Activated CD8-positive, alpha-beta memory T cell treated with anti-CD3 and anti-CD28 coated beads for 1 hour (primary cell): ENCODE measurements at places on chromosomes 6 and 20.

- no peak for DNase-seq
These were observed 133.3 kb upstream of the AGPAT4 start for GRCh38 chr6:161407115-161407514.

- no peak for DNase-seq
These were observed 42.5 kb downstream of the CD40 start for GRCh38 chr20:46160661-46161060.

DNA sequence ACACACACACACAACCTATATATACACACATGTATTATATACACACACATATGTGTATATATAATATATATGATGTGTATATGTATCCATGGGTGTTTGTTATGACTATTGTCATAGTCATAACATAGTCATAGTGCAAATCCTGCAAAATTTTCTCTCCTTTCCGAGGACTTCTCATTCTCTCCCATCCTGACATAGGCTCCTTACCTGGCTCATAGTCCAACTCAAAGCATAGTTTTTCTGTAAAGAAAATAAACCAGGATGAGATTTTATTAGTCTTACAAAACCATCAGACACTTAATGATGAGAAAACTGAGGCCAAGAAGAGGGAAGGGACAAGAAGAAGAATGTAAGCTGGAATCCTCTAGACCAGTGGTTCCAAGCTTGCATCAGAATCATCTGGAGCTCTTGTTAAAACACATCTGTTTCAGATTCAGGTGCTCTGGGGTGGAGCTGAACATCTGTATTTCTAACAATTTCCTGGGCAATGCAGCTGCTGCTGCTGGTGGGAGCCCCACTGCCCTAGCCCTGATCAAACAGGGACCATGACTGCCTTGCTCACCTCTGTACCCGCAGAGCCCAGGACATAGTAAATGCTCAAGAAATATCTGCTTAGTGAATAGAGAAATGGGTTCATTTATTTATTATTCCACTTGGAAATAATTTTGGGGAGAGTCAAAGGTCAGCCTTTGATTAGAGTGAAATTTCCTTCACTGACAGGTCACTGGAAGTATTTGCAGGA, 5.3 kb downstream of the TRIM10 start:
- DNase-seq, result no peak

GRCh38 chr6:24219670-24220069, 93.7 kb downstream of the NRSN1 start:
- no peak for DNase-seq

DNA sequence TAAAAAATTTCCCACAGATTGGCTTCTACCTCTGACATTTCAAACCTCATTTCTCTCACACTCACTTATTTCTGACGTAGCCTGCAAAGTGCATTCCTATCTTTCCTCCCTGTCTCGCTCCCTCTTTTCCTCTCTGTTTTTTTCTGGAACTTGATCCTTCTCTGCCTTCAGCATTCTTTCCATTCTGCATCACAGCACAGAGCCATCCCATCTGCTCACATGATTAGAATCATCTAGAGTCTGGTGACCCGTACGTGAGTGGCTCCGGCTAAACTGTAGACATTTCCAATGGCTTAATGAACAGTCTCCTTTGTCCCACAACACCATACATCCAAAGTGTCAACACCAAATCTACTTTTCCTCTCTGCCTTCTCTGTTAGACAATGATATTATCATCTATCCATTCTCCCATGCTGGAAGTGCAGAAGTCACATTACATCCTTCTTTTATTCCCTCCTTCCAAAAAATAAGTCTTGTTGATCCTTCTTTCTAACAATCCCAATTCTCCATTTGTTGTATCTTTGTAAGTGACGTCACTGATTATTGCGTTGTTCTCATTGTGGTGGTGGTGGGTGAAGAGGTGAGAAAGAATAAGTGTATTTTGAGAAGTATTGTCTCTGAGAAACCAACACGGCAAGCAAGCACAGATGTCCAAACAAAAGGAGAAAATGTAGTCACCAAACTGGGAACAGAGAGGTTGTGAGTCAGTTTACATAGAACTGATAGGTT, 41.6 kb downstream of the OPRM1 start:
- no peak for DNase-seq

DNA sequence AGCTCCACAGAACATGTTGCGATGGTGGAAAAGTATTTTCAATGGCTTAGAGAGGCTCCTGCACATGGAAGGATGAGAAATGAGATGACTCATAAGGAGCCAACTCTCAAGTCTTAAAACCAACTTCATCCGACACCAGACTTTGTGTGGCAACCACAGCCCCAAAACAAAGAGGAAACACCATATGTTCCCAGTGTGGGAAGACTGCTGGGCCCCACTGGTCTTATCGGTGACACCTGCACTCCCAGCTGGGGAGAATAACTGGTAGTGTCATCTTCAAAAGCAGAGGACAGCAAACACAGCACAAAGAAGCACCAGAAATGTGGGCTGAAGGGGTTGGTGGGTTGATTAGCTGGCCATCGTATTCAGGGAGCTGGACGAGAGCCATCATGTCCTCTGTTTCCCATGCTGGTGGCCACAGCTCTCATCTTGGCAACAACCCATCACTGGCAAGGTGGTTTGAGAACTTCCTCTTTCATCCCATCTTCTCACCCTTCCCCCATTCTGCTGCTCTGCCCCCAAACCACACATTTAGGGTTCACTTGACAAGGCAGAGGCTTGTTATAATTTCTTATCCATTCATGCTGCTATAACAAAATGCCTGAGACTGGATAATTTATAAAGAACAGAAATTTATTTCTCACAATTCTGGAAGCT, 46.0 kb upstream of the TASP1 start:
- no peak for DNase-seq

GRCh38 chr20:1894471-1894950, 696 bp upstream of the SIRPA start:
- no peak for DNase-seq

- DNase-seq, result no peak
These were observed 179.5 kb downstream of the CDH26 start for GRCh38 chr20:60137657-60138245.

DNA sequence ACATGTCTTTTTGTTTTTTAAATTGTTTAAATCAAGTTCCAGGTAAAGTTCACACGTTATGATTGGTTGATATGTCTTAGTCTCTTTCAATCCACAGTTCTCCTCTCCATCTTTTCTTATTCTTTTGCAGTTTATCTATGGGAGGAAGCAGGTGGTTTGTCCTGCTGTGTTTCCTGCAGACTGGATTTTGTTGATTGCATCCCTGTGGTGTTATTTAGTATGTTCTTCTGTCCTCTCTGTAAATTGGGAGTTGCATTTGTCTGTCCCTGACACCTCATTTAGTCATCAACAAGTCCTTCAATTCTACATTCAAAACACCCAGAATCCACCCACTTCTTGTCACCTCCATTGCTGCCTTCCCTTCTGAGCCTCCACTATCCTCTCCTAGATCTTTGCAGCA, 8.1 kb downstream of the PACSIN1 start:
- no peak for DNase-seq

DNA sequence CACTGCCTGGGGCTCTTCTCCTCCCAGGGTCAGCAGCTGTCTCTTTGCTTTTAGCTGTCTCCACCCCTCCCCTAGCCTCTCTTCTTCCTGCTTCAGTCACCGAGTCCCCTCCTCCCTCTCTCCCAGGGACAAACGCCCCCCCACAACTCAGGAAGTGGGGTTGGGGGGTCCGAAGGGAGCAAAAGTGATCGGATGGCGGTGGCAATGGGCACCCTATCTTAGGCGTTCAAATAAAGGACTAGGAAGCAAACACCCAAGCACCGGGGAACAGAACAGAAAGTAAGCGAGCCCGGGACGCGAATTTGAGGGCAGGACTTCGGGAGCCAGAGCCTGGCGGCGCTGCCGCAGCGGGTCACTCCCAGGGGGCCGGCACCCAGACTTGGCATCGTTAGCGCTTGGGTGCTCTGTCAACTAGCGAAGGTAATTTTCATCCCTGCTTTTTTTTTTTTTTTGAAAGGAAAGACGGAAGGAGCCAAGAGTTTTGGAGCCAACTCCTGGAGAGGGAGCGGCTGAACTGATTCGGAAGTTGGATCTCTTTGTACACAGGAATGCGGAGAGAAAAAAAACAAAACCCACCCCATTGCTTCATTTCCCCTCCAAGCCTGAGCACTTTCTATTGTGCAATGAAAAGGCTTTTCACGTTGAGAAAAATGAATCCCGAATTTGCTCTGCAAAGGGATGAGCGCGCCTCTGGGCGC, 815 bp upstream of the ITPR3 start:
- DNase-seq, result peak; percentile 4

- no peak for DNase-seq
These were observed 229.1 kb downstream of the NFATC2 start for GRCh38 chr20:51313358-51313827.

DNA sequence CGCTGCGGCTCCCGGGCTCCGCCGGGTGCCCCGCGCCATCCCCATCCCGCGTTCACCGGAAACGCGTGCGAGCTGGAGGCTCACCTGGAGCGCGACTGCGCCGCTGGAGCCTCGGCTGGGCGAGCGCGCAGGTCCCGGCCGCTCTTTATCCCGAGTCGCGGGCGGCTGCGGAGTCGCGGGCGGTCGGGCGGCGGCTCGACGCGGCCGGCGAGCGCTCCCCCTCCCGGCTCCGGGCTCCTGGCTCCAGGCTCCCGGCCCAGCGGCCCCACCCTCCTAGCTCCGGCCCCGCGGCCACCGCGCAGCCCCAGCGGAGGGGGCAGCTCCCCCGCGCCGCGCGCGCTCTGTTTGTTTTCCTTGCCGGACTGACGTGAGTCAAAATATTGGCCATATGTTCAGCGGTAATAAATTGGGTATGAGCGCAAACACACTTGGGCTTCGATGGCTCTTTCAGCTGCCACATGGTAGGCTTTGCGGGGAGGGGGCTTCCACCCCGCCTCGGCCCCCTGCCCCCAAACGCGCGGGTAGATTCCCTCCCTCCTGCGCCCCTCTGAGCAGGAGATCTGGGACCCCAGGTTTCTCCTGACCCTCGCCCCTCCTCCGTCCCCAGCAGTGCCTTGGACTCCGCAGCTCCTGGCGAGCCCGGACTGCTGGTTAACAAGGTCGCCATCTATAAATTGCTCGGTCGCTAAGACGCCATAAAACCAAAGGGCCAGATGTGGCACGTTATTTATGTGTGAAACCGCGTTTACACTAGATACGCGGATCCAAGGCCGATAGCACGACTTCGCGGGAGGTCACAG, 8.8 kb upstream of the NKX2-2 start:
- no peak for DNase-seq

GRCh38 chr20:13772529-13772928, 12.2 kb downstream of the ESF1 start:
- no peak for DNase-seq

DNA sequence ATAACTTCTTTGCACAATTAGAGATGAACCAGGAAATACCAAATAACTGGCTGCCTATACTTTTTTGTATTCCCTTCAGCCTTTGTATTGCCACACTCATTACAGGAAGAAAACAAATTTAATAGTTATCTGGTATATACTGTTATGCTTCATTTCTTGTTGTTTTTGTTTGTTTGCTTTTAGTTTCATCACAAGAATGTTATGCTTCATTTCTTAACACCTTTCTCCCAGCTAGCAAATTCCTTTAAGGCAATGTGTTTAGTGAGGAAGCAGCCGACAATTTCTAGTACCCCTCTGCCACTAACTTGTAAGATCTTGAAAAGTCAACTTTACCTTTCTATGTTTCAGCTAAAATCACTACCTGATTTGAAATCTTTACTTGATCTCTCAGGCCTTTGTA, 1.4 kb downstream of the NCOA6 start:
- no peak for DNase-seq

DNA sequence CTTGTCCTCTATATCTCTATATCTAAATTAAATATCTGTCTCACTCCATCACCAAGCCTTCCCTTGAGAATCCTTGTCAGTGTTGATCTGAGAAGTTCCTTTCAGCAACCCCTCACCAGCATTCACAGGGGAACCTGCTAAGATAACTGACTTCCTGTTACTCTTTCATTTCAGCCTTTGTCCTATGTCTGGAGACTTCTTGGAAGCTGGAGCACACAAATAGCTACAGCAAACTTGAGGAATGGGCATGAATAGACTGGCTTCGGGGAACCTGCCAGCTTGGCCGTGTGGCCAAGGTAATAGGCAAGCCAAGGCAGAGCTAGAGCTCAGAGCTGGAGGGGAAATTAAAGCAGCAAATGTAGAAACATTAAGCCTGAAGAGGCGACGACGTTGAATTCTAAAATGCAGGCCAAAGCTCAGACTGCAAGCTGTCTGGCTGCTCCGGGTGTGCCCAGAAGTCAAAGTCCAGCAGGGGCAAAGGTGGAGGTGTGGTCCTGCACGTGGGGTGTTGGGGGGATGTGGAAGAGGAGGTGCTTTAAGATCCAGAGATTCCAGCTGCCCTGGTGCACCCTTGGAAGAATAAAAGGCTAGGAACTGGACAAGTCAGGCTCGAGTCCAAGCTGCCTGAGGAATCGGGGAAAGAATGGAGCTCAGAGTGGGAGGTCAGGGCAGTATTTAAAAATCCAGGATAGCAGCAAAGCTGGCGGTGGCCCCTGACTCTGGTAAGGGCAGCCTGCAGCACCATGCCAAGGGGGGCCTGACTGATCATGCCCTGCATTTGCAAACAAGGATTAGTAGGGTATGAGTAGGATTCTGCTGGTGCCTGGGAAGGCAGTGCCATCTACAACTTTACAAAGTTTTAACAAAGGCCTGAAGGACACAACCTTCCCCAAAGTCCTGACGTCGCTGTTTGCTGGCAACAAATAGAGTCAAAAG, 185.0 kb upstream of the SGK1 start:
- DNase-seq, result no peak

- no peak for DNase-seq
These were observed 13.2 kb upstream of the RNF8 start for GRCh38 chr6:37340639-37340943.

GRCh38 chr20:51444467-51444866, 98.1 kb downstream of the NFATC2 start:
- no peak for DNase-seq

DNA sequence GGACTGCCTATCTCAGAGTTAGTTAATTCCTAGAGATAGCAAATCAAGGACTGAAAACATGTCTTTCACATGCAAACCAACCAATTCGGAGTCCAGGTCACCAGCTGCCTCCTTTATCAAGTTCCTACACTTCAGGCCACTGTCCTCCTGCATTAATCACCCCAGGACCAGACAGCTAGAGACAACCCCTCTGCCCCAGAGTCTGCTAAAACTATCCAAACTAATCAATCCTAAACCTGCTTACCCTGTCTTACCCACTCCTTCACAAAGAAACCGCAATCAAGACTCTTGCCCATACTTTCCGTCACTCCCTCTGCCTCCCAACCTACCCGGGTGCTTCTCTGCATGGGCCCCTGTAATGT, 207.0 kb downstream of the HIVEP2 start:
- DNase-seq, result no peak

DNA sequence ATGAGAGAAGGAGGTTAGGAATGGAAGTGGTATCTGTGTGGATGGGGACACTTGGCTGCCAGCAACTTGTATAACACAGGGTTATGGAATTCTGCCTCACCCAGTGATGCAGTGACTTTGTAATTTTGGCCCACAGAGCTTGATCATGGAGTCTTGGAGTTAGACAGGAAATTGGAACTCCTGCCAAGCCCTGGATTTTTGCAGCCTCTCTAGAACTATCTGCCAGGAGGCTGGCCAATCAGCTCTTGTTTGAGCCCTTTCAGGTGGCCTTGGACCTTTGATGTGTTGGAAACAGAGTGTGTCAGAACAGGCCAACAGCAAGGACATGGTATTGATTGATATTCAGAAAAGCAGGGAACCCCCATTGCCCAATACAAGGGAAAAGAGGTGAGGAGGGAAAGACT, 157.7 kb upstream of the GGTLC1 start:
- DNase-seq, result no peak

GRCh38 chr6:27359231-27359630, 29.3 kb upstream of the ZNF391 start:
- DNase-seq, result no peak

- no peak for DNase-seq
These were observed 36.1 kb downstream of the CAP2 start for GRCh38 chr6:17429383-17430061.
